Amniotic stem cell (primary cell): ENCODE measurements at places on chromosomes 4 and X.

DNA sequence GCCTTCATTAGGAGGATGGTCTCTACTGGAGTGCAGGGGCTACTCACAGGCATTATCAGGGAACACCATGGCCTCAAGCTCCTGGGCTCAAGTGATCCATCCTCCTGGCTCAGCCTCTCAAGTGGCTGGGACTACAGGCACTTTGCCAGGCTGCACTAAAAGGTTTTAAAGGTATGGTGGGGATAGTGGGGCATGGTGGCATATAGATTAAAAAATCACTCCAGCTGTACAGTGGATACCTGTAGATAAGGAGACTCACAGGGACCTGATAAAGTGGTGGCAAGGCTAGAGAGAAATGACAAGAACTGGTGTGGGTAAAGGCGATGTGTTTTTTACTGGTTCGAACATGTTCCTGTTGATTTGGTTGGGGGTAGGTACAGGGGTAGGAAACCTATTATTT, 5.9 kb downstream of the ZAR1 start:
- DNase-seq: no peak

DNA sequence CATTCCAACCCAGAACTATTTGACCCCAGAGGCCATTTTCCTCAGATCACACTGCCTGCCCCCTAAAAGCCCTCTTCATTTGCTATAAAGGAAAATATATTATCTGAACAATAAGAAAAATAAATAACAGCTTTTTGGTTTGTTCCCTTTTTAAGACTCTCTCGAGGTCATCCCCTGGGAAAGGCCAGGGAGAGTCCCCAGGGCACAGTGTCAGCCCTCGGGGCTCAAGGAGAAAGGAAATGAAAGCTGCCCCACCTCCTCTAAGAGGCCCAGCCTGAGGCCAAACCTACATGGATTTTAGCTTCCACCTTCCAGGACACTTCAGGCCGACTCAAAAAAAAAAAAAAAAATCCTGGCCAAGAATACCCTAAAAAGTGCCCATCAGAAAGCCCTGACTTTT, 97.6 kb downstream of the SH3KBP1 start:
- DNase-seq: no peak

GRCh38 chr4:38226170-38226569, 266.0 kb downstream of the PTTG2 start:
- no peak for DNase-seq

GRCh38 chrX:104621781-104622180, 55.8 kb downstream of the IL1RAPL2 start:
- no peak for DNase-seq

DNA sequence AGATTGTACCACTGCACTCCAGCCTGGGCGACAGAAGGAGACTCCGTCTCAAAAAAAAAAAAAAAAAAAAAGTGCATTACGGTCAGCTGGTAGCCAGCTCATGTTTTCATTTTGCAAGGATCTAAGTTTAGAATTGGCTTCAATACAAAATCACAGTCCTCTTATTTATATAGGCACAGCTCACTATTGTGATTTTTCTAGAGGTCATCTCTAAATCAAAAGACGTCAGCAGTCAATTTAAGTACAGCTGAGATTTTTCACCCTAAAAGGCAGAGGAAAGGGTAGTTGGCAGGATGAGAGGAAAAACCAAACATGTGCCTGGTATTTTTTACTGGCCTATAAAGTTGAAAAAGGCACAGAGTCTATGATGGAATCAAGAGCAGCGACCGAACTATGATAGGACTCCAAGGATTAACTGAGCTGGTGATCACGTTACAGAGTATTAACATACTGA, 30.8 kb downstream of the ASB5 start:
- DNase-seq: peak; percentile 76

DNA sequence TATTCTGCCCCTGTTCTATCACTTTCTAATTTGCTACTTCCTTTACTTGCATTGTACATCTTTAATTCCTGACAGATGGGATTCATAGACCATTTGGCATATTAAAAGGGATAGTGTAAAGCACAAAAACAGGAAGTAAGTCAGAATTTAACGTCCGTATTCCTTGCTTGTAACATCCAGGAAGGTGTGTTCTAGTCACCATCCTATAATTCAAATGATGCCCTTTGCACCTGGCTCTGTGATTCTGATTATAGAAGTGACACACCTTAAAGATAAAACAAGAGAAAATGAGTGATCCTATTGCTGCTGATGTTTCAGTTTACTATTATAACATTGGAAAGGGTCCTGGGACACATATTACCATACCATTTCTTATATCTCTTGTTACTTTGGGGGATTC, 238.7 kb upstream of the NR3C2 start:
- DNase-seq: no peak

DNA sequence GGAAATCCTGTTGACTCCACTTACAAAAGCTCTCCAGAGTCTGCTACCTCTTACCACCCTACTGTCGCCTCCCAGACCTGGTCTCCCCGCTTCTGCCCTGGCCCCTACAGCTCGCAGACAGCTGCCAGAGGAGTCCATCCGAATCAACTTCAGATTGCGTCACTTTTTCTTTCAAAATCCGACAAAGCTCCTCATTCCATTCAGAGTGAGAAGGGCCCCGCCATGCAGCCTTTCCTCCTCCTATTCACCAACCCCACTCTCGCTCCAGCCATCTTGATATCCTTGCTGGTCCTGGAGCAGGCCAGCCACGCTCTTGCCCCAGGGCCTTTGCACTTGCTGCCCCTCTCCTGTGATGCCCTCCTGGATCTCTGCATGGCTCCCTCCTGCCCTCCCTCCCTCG, 5.2 kb upstream of the OPN1LW start:
- DNase-seq: no peak

GRCh38 chrX:46754036-46754435, 4.9 kb downstream of the SLC9A7 start:
- DNase-seq: no peak

DNA sequence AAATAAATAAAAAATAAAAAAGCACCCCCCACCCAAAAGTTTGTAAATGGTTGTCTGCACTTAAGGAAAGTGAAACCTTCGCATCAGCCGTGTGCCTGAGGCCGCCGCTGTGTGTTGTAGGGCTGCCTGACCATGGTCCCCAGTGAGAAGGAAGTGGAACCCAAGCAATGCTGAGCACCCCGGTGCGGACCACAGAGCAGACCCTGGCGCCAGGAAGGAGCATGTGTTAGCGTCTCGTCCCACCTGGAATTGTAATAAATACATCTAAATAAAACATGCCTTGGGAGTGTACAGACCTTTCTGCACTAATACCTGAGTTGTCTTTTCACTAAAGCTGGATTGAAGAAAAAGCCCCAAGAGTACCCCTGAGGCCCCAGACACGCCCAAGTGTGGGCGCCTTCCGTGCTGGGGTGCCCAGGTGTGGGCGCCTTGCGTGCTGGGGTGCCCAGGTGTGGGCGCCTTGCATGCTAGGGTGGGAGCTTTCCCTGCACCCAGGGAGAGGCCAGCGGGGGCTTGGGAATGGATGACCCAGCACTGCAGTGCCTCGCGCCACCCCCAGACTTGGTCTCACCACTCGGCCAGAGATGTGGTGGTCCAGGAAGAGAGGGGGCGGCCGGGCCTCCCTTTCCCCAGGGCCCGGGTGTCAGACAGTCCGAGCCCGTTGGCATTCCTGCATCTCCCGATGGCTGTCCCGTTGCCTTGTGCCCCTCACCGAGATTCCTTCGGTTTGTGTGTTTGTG, 33.7 kb downstream of the HTT-AS start:
- DNase-seq: no peak

DNA sequence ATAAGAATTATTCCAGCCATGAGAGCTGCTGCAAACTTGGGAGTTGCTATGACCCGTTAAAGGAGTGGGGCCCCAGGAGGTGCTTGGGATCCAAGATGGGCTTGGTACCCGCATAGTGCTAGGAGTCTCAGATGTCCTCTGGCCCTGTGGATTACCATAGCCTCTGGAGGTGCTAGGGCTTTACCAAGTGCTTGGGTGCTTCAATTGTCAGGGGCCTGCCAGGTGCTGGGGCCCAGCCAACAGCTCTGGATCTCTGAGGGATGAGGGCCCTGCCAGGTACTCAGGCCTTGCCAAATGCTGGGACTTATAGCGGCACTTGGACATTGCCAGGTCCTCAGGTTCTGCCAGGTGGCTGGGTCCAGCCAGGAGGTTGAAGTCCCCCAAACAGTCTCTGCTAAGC, 32.0 kb upstream of the USP51 start:
- no peak for DNase-seq

- no peak for DNase-seq
Measured at GRCh38 chr4:26321373-26322221, 783 bp downstream of the RBPJ start.

DNA sequence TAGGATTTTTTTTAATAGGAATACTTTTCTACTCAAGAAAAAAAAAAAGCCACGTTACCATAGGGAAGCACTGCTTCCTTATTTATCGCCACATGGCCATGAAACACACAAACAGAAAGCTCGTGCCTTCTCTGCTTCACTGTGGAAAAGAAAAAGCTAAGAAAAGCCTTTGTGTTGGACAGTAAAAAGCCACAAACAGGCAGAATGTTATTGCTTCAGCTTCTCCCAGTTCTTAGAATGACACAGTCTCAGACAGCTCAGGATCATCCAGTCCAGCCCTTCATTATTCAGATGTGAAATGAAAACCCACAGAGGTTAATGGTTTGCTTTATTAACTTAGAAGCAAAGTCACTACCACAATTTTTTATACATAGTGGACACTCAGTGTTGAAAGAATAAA, 181.6 kb upstream of the NOCT start:
- DNase-seq: no peak

DNA sequence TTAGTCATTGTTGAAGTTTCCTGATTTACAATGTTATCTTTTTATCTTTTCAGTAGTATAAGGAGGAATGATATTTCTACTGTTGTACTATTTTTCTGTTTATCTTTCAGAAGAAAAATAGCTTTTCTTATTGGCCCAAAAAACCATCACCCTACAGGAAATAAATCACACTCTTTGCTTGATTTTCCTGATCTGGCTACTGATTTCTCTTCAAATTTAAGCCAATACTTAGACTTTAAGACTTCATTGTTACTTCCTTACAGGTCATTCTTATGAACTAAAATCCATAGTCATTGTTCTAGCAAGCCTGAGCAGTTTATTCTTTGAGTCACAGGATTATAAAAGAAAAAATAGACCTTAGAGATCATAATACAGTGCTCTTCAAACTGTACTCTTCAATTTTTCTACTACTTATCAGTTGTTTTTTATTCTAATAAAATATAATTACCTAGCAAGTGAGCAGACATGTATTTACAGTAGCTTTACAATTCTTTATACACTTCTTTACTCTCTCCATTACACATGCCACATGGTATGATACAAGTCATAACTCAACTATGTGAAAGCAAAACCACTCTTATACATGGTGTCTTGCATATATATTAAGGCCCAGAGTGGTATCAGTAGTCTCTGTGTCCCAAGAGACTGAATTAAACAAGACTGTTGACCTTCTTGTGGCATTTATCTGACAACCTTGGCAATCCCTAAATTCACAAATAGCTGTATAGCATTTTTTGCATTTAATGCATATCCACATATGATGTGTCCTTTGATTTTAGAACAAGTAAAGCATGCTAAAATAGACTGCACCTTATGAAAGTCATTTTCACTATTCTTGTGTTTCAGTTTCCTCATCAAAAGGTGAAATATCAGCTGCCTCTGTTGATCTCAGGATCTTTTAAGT, 47.9 kb downstream of the TET2 start:
- DNase-seq: no peak

DNA sequence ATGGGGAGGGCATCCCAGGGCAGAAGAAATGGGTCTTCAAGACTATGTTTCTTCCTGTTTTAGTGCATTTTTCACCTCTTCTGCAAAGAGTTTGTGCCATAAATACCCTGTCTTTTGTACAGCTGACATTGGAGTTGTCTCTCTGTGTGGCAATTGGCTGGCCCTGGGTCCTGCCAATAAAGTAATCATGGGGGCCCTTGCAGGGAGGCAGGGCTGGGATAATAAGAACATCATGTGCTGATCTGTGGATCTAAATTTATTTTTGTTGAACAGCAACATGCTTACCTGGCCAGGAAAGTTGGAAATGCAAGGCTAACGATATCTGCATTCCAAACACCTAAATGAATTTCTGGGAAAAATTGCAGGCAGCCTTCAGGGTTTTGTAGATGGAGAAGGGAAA, 174.6 kb upstream of the GATB start:
- no peak for DNase-seq

DNA sequence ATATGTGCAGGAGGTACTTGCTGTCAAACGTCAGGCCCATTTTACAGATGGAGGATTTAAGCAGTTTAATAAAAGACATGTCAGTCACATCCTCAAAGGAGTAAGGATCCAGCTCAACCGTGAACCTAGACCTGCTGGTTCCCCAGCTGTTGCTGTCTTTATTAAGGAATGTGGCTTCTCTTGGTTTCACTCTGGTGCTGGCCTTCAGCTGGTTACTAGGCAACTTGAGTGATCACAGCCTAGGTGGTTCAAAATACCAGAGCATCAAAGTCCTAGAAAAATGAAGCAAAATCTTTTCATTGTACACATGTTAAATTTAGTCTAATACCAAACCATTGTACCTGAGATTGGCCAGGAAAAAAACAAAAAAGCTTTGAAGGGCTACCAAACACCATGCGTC, 32.7 kb upstream of the GLRA2 start:
- DNase-seq: no peak

DNA sequence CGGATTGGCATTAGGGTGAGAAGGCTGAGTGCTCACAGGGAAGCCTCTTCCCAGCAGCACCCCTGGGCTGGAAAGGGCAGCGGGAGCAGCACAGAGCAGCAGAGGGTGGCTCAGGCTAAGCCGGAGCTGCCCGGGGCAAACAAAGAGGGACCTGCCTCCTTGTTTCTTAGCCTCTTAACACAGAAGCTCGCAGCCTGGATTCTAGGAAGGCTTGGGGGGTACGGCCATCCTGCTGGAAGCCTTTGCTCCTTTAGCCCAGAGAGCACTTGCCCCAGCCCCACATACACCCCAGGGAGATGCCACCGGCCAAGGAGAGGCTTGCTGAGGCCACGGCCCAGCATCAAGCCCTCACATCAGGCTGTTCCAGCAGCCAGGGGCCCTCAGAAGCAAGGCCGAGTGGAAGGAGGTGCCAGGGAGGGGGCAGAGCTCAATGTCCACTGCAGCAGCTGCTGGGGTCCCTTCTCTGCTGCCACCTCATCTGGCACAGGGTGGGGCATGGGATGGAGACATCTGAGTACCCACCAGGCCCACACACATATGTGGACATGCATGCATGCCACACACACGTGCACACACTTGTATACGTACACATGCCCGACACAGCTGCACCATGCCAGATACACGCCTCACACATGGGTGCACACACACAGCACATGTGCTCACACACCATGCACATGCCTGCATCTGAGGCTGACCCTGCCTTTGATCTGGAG, 20.3 kb upstream of the SPON2 start:
- no peak for DNase-seq

GRCh38 chrX:110241816-110242215, 76.1 kb downstream of the AMMECR1 start:
- DNase-seq: no peak

- no peak for DNase-seq
Measured at GRCh38 chr4:108168160-108168670, 517 bp downstream of the LEF1 start.

GRCh38 chrX:54043056-54043455, 1.2 kb downstream of the PHF8 start:
- DNase-seq: no peak

GRCh38 chrX:39815631-39816030, 282.1 kb downstream of the BCOR start:
- no peak for DNase-seq

- no peak for DNase-seq
Measured at GRCh38 chr4:72390409-72390808, 178.6 kb downstream of the ADAMTS3 start.
